ENCODE measurements at places on chromosomes 11 and 22.

GRCh38 chr11:36130401-36130800, 158.8 kb downstream of the COMMD9 start:
- DNase-seq, result no peak

- DNase-seq, result no peak
Observed at GRCh38 chr22:20660441-20661054, 113.4 kb upstream of the SERPIND1 start.

GRCh38 chr11:118841469-118842242, 42.0 kb upstream of the CXCR5 start:
- DNase-seq, result no peak

GRCh38 chr22:22362311-22362710, 117.7 kb downstream of the VPREB1 start:
- DNase-seq, result no peak

DNA sequence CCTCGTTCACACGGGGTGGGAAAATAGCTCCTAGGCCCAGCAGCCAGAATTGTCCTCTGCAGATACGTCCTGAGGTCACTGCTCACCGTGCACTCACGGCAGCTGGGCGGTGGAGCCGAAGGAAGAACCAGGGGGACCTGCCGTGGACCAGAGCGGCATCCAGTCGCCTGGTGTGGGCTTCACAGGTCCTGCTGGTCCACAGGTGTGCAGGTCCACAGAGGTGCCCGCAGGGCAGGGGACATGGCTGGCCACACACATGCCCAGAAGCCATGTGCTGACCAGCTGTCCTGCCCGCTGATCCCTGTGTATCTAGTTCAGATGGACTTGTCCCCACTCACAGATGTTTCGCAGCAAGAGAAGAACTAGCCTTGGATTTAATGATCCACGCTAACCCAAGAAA, 10.6 kb upstream of the PKP3 start:
- DNase-seq, result no peak

DNA sequence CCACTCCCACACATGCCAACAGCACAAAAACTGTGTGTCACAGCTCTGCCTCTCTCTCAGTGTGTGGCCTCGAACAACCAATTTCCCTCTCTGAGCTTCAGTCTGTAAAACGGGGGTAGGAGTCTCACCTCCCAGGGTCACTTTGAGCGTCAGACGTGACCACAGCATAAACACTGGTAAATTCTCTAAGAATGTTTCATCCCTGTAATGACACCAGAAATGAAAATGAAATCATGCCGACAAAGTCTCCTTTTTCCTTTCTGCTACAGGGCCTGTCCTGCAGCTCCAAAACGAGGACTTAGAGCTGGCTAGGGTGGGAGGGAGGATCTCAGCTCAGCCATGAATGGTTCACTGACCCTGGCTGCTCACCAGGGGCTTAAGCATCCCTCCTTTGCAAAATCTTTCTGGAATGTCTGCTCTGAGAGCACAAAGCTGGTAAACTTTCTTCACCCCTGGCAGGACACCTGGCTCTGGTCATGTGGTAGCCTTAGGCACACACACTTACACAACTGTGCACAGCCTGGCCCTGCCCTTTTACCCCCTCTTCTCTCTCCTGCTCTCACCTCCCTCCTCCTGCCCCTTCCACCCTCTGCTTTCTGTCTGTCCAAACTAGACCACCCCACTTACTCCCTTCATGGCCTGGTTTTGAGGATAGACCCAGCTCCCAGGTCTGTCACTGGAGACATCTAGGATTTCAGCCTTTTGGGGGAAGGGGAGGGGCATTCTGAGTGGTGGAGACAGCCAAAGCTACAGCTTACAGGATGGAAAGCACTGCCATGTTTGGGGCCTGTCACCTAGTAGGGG, 12.3 kb upstream of the TSKU start:
- DNase-seq, result no peak

GRCh38 chr11:8858808-8859207, 52.2 kb upstream of the AKIP1 start:
- DNase-seq, result no peak

DNA sequence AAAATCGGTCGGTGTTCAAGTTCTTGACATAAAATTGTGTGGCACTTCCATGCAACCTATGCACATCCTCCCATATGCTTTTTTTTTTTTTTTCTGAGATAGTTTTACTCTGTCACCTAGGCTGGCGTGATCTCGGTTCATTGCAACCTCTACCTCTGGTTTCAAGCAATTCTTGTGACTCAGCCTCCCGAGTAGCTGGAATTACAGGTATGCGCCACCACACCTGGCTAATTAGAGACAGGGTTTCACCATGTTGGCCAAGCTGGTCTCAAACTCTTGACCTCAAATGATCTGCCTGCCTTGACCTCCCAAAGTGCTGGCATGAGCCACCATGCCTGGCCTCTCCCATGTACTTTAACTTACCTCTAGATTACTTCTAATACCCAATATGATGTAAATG, 15.0 kb downstream of the GLB1L3 start:
- no peak for DNase-seq

- DNase-seq, result no peak
Observed at GRCh38 chr22:33975841-33976240, 55.6 kb upstream of the LARGE1 start.

DNA sequence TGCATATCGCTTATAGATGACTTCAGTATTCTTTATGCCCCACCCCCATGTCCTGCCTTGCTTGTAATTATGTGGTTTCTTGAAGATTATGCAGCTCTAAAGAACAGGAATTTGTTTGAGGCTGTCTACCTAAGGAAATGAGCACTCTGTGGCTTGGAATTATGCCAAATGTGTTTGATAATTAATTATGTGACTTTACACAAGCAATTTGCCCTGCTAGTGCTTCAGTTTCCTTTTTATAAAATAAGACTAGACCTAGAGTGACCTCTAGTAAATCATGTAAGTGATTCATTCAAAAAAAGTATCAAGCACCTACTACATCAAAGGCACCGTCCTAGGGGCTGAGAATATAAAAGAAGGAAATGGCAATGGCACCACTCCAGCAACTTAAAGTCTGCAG, 491.5 kb upstream of the KIRREL3 start:
- no peak for DNase-seq

- DNase-seq, result peak; percentile 62
Observed at GRCh38 chr11:7020183-7020917, at the start of the genes NLRP14 and ZNF214. TSS of gene NLRP14 (plus strand) at chr11:7020479. CDS start at chr11:7038587, 18,108 bp downstream. TSS of gene ZNF214 (minus strand) at chr11:7020346. CDS start at chr11:7002835, 17,511 bp downstream.

DNA sequence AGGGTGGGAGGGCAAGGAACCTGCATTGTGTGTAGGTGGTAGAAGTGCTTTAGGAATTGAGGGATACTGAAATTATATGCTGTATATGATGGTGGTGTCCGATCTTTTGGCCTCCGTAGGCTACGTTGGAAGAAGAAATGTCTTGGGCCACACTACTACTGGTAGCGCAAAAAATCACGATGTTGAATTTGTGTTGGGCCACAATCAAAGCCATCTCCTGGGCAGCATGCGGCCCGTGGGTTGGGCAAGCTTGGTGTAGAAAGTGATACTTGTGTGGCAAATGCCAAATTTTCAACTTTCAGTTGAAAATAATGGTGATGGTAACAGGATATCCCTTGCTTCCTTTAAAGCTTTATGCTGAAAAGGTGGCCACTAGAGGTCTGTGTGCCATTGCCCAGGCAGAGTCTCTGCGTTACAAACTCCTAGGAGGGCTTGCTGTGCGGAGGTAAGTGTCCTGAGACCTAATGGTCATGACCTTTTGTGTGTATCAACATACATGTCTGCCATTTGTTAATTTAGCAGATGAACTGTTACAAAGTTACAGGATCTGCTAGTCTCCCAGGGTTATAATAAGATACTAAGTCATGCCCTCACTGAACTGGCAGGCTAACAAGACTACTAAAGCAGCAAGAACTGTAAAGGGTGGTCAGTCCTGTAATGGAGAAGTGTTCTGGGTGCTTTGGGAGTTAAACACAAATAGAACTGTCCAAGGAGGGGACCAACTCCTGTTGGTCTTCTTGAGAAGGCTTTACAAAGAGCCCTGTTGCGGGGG, 2.9 kb downstream of the RPS3 start:
- no peak for DNase-seq

DNA sequence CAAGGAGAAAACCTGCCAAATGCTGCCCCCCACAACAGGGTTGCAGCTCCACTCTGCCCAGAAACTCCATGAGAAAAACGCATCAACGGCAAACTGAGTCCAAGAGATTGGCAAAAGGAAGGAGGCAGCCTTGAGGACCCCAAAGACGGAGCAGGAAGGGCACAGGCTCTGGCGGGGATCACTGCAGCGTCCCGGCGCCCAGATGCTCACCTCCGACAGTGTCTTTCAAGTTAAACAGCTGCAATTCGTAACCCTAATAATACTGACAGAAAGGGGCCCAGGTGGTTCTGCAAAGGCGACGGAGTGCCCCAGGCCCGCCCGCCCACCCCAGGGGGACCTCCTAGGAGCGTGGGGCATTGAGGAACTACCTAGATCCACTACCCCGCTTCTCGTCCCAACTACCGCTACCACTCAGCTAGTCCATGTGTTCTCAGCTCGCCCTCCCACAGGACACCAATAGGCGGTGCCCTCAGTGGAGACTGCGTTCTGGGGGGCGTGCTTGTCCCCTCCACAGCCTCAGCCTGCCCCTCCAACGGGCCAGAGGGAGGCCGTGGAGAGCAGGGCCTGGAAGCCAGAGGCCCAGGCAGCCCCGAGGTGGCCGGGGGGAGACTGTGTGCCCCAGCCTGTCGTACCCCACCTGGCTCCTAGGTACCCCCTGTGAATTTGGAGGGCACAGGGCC, 127.4 kb downstream of the PHF21B start:
- no peak for DNase-seq

DNA sequence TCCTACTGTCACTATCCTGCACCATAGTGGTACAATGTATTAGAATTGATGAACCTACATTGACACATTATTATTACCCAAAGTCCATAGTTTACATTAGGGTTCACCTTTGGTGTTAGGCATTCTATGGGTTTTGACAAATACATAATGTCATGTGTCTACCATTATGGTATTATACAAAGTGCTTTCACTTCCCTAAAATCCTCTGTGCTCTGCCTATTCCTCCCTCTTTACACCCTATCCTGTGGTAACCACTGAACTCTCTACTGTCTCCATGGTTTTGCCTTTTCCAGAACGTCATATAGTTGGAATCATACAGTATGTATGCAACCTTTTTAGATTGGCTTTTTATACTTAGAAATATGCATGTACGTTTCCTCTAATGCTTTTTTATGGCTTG, 51.5 kb downstream of the CCDC15 start:
- no peak for DNase-seq

GRCh38 chr11:111370902-111371578, 8.0 kb downstream of the POU2AF1 start:
- no peak for DNase-seq

Measured in hypothalamus (tissue), 51 donors.